ENCODE measurements at places on chromosomes 2 and 18.

DNA sequence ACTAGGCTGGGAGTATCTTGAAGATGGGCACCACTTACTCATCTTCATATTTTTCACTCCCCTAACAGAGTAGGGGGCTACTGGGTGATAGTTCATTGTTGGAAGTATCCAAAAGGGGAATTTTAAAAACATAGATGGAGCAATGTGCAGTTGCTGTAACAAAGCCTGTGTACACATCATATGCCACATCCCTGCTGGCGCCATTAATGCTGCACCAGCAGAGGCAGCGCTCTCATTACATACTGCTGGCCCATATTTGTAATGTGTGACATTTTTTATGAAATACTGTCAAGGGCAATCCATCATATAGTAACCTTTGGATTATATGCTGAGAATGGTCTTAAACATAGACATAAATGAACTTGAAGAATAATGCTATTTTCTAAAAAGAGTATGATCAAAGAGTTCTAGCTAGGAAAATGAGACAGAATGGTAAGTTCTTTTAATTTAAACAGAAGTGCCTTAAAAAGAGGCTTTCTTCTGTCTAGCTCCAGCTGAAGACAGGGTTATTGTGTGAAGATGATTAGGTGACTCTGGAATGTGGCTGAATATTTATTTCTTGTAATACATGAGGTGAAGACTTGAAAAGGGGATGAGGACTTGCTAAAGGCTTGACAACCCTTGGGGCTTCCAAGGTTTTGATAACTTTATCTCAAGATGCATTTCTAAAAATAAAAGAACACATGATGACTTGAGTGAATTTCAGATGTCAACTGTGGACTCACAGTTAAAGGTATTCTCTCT is 2.4 kb upstream of the TMEM178A start:
- DNase-seq, result no peak

- no peak for DNase-seq
Measured at GRCh38 chr18:58362027-58362575, 266.8 kb downstream of the ALPK2 start.

DNA sequence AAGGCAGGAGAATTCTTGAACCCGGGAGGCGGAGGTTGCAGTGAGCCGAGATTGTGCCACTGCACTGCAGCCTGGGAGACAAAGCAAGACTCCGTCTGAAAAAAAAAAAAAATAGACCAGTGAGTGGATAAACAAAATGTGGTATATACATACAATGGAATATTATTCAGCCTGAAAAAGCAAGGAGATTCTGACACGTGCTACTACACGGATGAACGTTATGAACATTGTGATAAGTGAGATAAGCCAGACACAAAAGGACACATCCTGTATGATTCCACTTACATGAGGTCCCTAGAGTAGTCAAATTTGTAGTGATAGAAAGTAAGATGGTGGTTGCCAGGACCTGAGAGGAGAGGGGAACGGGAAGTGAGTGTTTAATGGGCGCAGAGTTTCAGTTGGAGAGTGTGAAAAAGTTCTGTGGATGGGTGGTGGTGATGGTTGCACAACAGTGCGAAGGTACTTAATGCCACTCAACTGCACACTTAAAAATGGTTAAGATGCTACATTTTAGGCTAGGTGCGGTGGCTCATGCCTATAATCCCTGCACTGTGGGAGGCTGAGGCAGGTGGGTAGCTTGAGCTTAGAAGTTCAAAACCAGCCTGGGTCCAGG is 38.3 kb downstream of the NIFK start:
- no peak for DNase-seq

DNA sequence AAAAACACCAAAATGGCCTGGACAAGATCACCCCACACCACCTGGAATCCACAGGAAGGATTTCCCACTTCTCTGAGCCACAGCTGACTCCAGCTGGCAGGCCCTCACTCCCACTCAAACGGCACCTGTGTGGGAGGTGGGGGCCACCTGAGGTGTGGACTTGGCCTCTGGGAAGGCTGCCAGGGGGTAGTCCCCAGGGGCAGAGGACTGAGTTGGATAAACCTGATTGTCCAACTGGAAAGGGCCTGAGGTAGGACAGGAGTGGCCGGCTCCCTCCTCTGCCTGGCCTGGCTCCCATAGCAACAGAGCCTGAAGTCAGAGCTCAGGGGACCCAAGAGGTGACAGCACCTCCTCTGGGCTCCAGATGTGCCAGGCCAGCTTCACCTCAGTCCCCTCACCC is 300.2 kb downstream of the CELF4 start:
- DNase-seq, result no peak

GRCh38 chr2:195824478-195824877 is 167.5 kb downstream of the SLC39A10 start:
- no peak for DNase-seq

GRCh38 chr2:119788752-119789151 is 29.0 kb downstream of the PTPN4 start:
- no peak for DNase-seq
